ENCODE measurements at places on chromosomes 4 and X.
A peak's percentile ranks its signal among the peaks of the same experiment; 100 is the strongest.

GRCh38 chrX:107675823-107676555 is 47.7 kb downstream of the PRPS1 start:
- peak; percentile 50 for DNase-seq

DNA sequence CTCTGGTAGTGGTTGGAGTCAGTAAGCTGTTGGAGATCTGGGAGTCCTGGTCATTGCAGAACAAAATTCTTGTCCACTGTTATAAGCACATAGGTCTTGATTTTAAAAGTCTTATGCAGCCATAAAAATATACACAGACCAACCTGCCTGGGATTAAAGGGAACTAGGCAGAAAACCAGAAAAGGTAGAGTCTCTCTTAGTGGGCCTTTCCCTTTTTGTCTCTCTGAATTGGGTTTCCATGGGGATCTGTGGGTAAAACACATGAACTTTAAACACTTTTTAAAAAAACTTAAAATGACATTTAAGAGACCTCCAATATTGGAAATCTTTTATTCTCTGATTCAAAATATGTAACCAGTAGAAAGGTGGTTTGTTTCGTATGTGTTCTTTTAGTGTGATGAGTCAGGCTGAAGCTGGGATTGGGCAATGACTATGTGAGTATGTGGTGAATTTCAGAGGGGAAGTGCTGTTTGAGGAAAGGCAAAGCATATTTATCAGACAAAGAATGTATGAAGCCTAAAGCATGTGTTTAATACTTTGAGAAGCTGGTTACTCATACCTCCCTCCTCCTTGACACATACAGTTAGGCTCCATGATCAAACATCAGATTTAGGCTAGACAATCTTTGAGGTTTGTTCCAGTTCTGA is 29.6 kb downstream of the SLC16A2 start:
- DNase-seq, result no peak

GRCh38 chr4:22323691-22324090 is 192.2 kb downstream of the ADGRA3 start:
- DNase-seq, result no peak

DNA sequence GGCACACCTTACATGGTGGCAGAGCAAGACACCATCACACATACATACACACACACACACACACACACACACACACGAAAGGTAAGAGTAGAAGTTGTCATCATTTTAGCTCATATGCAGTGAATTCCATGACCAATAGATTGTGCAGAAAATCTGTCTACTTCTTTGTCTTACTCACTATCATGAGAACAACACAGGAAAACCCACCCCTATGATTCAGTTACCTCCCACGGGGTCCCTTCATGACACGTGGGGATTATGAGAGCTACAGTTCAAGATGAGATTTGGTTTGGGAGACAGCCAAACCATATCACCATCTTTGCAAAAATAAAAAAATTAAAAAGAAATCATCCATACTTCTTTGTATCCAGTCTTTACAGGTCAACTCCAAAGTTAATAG is 221.1 kb downstream of the BMPR1B start:
- DNase-seq, result no peak

All from natural killer cell (primary cell).